ENCODE measurements at places on chromosomes 2 and 18. TPM values are rescaled to one million over a fixed set of nuclear protein-coding genes. Genes with fewer than 3 reads are reported as not detected.

DNA sequence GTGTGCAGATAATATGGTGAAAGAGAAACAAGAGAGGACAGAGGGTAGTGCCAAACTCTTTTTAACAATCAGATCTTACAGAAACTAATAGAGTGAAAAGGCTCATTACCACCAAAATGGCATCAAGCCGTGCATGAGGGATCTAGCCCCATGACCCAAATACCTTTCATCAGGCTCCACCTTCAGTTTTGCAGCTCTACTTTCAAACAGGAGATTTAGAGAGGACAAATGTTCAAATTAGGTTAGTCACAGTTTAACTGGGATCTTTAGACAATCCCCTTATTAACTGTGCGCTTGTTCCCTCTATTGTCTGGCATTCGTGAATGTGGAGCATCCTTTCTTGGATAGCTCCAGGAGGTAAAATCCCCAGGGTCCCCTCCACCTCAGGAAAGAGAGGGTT is 1209.3 kb upstream of the CHAC2 start:
- DNase-seq = no peak

- no peak for DNase-seq
Observed at GRCh38 chr2:74436848-74437695, 4.7 kb downstream of the RTKN start.

DNA sequence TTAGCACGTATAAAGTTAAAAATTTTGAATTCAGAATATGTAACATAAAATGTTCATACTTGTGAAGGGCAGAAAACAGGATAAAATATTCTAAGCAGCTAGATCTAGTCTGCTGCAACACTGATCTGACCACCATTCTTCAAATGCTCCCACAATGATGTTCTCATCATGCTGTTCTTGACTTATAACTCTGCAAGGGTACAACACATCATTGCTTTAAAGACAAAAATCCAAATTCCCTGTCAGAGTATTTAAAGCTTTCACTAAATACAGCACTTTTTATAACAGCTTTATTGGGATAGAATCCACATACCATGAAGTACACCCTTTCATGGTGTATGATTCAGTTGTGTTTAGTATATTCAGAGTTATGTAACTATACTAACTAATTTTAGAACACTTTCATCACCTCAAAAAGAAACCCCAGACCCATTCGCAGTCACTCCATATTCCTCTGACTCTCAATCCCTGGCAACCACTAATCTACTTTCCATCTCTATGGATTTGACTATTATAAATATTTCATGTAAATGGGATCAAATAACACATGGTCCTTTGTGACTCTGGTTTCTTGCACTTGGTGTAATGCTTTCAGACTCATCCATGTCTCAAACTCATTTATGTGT is 56.4 kb downstream of the MAP4K3 start:
- DNase-seq = no peak

GRCh38 chr2:168526641-168527040 is 70.6 kb downstream of the CERS6 start:
- no peak for DNase-seq

DNA sequence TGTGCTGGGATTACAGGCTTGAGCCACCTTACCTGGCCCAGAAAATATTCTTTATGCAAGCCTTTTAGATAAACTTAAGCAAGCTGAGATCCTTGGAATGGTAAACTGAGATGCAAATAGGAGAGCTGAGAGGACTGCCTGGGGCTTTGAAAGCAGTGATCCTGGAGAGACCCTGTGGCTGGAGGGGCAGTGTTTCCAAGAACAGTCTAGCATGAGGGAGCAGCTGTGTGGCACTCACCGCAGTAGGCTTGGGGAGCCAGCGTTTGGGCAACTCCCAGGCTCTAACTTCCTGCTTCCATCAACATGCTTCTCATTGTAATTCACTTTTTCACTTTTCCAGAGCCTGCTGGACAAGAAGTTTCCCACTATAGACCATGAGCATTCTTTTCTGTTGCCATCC is 144.1 kb upstream of the CELF4 start:
- no peak for DNase-seq

DNA sequence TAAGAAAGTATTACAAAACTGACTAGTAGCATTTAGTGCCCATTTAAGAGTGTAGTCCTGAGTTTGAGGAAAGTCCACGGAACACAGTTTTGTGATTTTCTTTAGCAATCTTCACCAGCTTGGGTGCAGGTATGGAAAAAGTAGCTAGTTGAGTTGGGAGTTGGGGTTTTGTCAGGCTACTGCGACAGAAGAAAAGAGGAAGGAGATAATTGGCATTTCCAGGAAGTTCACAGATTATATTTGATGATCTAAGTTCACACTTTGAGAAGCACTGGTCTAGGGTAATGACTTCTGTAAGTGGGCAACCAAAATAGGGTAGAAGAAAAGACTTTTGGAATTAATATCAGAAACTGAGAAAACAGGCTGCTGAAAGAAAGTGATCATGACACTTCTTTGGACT is 52.1 kb downstream of the VIL1 start:
- DNase-seq = no peak

GRCh38 chr2:605674-606608 is 71.3 kb downstream of the TMEM18 start:
- DNase-seq = no peak

DNA sequence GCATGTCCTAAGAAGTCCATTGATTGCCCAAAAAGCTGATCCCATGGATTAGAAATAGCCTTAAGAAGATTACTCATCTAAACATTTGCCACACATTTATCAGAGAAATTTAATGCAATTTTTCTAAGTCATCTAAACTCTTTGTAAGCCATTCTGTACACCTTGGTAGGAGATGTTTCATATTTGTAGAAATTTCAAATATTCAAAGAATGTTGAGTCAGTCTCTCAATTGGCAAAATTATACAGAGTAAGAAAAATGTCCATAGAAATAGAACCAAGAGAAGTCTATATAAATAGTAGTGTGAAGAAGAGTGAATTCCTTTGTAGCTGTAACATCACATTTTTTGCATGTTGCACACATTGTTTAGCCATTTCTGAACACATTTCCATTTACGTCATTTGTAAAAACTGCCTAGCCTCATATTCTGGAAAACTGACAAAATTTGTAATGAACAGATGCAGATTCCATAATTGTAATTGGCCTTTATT is 128.6 kb downstream of the MSTN start:
- no peak for DNase-seq

DNA sequence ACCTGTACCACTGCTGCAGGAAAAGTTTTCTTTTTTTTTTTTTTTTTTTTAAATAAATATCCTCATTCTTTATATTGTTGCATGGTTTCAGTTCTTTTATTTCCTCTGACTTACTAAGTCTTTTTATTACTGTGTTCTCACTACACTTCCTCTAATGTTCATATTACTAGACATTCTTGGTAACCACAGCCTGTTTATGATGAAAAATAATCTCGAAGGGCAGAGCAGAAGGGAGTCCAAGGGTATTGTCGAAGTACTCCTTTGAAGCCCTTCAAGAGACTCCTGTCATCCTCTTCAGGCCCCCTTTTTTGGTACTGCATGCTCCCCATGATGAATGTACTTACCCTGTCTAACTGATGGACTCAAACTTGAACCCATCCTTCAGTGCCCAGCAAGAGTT is 61.2 kb downstream of the RND3 start:
- DNase-seq = no peak

DNA sequence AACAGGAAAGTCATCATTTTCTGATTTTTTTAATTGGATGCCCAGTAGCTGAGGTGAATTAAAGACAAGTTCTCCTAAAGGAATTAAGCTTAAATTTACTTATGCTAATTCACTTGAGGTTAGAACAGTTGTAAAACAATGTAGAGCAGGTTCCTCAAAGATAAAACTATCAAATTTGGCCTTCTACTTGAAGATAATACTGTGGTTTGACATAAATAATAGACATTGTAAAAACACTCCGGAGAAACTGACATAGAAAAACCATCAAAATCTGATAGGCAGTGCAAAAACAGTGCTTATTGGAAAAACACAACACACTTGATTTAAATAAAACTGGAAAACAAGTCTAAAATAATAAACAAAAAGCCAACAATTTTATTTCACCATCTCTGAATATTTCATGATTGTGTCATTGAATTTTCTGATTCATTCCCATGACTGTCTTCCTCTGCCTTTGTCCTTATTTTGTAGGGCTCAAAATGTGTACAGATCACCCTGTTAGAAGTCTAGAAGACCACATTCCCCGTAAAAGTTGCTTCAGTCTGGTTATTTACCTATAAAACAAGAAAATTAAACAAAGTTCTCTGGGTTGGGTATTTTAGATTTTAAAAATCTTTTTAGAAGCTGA is 28.3 kb upstream of the SLC40A1 start:
- no peak for DNase-seq

DNA sequence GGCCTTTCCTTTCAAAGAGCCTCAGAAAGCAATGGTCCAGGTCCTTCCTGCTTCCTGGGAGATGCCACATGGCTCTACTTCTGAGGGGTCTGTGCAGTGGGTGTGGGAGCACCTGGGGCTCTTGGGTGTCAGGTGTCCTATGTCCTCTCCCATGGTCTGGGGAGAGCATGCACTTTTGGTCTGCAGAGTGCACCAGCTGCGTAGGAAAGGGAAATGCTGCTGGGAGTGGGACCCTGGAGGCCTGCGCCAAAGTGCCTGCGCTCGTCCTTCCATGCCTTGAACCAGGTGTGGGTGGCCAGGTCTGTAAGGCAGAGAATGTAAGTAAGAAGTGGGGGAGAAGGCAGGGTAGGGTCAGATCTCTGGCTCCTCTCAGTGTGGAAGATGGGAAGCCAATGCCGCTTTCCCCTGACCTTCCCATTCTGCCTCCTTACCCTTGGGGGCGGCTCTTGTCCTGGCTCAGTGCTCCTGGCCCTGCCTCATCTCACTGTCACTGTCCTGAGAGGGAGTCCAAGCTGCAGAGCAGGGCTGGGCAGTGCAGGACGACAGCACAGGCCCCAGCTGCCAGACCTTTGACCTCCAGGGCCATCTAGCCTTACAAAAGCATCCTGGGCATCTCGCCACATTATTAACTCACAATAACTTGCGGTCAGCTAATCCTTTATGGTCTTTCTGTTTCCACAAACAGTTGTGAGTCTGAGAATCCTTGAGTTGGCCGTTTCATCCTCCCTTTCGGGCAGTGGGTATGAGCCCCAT is 6.6 kb upstream of the PROM2 start:
- no peak for DNase-seq

- DNase-seq = peak; percentile 69
Observed at GRCh38 chr2:140695155-140695554, 1435.7 kb downstream of the LRP1B start.

GRCh38 chr2:168222088-168222487 is 25.3 kb downstream of the STK39 start:
- DNase-seq = no peak

- DNase-seq = no peak
Observed at GRCh38 chr2:73640511-73640911, 1.7 kb downstream of the NAT8 start.

DNA sequence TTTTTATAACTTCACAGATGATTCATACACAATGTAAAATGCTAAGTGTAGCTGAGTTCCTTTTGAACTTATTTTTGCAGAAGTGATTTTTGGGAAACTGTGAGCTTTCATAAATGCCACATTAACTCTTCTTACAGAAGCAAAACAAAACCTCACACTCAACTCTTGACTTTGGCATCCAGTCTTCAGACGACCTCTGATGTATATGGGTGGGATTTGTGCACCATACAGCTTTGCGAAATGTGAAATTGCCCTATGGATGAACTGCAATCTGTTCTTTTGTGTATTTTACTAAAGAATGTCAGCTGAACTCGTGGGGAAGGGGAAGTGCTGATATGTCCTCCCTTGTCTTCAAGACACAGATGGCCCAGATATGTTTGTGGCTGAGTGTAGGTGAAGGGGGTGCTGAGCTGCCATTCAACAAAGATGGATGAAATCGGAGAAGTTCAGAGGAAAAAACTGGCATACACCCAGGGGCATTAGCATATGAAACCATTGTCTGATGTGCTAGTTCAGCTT is 218.3 kb downstream of the PTGR3 start:
- DNase-seq = no peak

- no peak for DNase-seq
Observed at GRCh38 chr2:215697003-215697402, 261.1 kb upstream of the FN1 start.

GRCh38 chr2:124025891-124026434 is 876 bp downstream of the CNTNAP5 start:
- no peak for DNase-seq

- DNase-seq = no peak
Observed at GRCh38 chr2:225995796-225996461, 596.4 kb downstream of the NYAP2 start.

GRCh38 chr18:2978661-2979106 is 34.3 kb downstream of the LPIN2 start:
- no peak for DNase-seq

DNA sequence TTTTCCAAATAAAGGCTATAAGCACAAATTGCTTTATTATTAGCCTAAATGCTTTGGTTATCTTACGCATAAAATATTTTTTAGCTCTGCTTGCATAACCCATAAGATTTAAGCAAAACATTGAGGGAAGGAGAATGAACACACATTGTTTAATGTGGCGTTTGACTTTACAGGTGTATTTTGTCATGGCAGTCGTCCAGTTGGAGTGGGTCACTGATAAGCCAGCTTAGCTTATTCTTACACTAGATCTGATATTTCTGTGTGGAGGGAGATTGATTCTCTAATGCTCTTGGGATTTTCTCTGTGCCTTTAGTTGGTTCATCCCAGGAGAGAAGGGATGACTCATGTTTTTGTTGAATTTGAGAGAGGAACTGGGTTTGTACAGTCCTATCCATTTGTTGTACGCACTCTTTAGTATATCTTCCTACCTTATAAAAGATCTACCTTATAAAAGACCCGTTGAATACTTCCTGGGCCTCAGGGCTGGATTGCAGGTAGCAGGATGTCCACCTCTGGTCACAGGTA is 47.5 kb upstream of the ACYP2 start:
- DNase-seq = no peak

GRCh38 chr2:161992531-161992930 is 81.5 kb downstream of the DPP4 start:
- no peak for DNase-seq

DNA sequence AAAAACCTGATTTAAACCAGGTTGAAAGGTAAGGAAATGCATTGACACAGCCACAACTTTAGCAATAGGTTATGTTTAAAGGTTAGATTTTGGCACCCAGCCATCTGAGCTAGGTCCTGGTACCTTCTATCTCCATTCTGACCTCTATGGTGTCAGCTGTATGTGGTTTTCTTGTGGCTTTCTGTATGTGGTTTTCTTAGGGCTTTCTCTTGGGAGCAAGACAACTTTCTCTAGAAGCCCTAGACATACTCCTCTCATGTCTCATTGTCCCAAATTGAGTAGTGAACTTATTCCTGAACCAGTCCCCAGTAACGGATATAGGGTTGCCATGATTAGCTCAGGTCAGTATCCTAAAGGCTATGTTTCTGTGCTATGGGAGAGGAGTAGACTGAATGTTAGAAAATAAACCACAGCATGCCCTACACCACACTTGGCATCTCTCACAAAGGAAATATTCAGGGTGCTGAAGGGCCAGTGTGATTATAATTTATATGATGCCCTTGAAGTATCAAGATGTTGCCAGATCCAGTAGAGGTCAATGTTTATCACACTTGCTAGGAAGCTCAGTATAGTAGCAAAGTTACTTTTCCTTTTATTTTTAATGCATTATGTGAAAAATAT is 176.1 kb downstream of the CAPN13 start:
- no peak for DNase-seq

The LOXL3 gene
- total RNA-seq = 1.0 TPM

The TNS1 gene
- total RNA-seq = 0.49 TPM

The UGT1A8 gene
- total RNA-seq = 0.15 TPM

The ABCG8 gene
- 0.03 TPM for total RNA-seq

The LIMS4 gene
- total RNA-seq = 0.51 TPM

The DUSP2 gene
- total RNA-seq = 4.9 TPM

The MROH2A gene
- not detected for total RNA-seq

Measured in Panc1 (cell line).